ENCODE measurements at places on chromosomes 6 and 20. TPM values are rescaled to one million over a fixed set of nuclear protein-coding genes. Genes with fewer than 3 reads are reported as not detected.

Gene DAAM2
- polyA plus RNA-seq = not detected

Gene BTNL2
- not detected for polyA plus RNA-seq

Gene PEX6
- 21.2 TPM for polyA plus RNA-seq

Gene RNF217
- not detected for polyA plus RNA-seq

Gene BMP5
- polyA plus RNA-seq = not detected

Gene GATA5
- not detected for polyA plus RNA-seq

Gene PACRG
- 1.4 TPM for polyA plus RNA-seq

Gene SLC22A2
- not detected for polyA plus RNA-seq

DNA sequence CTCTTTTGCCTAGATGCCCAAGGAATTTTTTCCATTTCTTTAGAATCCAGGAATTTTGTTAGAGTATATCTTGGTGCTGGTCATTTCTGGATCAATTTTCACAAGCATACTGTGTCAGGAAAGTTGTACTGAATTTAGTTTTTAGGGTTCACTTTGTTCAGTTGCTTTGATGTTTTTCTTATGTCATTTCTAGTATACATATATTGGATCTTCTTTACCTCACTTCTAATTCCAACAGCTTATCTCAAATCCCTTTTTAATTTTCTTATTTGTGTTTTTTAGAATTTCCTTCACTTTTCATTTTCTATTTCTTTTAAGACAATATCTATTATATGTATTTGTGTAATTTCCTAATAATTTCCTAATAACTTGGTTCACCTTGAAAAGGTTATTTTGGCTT, 281.0 kb upstream of the AGPAT4 start:
- no peak for DNase-seq

- DNase-seq = no peak
These were observed 57.6 kb downstream of the MEP1A start for GRCh38 chr6:46850792-46851191.

GRCh38 chr6:136753624-136754023, 38.7 kb downstream of the MAP3K5 start:
- DNase-seq = peak; percentile 82

DNA sequence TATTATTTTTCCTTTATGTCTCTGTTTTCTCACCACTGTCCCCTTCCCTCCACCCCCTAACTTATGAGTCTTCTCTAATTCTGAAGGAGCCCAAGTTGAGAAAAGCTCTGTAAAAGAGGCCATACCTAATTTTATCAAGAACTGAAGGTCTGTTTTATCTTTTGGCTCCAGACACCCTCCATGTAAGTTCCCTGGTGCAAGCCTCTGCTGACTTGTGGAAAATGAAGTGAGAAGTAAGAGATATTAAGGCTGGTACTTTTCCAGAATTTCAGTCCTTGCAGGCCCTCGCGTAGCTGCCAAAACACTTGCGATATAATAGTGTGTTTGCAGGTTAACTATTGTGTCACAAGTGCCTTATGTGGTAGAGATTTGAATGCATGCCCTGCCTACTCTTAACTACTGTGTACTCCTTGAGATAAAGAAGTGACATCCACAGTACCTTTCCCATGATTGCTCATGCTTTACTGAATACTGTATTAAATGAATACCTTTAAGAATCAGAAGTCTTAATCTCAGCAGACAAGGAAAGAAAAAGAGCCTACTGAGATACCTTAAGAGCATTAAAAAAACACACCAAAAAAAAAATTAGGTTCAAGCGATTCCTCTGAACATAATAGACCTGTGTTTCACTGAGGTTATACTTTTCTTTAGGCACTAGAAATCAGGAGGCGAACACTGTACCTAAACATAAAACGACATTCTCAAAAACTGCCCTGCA, 143.6 kb upstream of the ZNF184 start:
- DNase-seq = no peak

DNA sequence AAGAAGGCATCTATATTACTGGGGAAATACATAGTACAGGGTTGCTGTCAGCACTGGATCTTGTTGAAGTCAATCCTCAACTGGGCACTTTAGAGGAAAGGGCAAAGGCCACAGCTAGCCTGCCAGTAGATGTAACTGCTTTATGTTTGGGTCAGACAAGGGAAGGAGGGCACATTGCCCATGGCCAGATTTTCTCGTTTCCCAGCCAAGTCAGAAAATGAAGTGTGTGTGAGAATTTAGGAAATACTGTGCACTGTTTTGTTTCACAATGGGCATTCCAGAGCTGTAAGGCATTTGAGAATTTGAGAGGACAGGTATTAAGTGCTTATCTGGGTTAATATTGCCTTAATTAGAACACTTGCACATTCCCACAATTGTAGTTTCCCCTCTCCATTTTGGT, 183.9 kb upstream of the MCHR2 start:
- no peak for DNase-seq

DNA sequence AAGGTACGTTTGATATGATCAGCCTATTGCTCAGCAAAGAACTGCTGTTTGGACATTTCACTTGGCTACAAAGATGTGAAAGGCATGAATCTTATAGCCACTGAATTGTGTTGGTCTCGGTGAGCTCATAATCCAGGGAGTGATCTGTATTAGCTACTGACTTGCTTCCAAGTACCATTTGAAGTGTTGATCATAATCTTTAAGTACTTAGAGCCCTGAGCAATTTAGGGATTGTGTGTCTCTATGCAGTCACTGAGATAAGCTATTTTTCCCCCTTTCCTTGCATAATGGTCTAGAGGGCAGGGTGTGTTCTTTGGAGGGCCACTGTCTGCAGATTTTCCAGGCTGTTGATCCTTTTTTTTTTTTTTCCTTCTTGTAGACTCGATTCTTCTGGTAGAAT, 393.6 kb downstream of the ESR1 start:
- DNase-seq = no peak

DNA sequence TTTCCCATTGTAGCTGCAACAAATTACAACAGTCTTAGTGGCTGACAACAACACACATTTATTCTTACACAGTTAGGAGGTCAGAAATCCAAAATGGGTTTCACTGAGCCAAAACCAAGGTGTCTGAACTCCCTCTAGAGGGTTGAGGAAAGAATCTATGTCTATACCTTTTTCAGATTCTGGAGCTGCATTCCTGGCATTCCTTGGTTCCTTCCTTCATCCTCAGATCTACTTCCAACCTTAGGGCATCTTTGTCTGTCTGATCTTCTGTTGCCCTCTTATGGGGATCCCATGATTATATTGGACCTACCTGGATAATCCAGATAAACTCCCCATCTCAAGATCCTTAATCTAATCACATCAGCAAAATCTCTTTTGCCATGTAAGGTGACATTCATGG, 540.9 kb upstream of the MAP3K7 start:
- no peak for DNase-seq

DNA sequence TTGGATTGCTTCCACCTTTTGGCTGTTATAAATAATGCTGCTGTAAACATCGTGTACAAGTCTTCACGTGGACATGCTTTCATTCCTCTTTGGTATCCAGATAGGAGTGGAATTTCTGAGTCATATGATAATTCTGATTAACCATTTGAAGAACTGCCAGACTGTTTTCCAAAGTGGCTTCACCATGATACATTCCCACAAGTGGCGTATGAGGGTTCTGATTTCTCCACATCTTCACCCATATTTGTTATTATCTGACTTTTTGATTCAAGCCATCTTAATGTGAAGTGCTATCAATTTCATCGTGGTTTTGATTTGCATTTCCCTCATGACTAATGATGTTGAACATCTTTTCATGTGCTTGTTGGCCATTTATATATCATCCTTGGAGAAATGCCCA, 2.9 kb upstream of the SNRPB start:
- DNase-seq = no peak

GRCh38 chr6:20797597-20797996, 263.3 kb downstream of the CDKAL1 start:
- no peak for DNase-seq

DNA sequence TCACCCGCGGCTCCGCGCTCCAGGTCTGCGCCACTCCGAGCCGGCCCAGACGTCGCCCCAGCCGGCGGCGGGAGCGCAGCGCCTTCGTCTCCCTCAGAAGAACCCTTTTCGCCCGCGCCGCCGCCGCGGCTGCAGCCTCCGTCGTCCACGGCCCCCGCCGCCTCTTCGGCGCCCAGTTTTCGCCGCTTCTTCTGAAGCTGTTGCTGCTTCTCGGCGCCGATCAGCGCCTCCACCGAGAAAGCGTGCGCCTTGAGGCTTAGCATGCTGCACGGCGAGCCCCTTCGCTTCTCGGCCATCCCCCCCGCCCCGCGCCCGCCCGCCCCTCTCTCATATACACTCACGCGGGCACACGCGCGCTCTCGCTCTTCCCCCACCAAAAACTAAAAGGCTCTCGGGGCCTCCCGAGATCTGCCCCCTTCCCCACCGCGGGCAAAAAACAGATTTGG, 489 bp downstream of the TBX18 start:
- DNase-seq = no peak

GRCh38 chr6:136979206-136979605, 57.1 kb downstream of the SLC35D3 start:
- no peak for DNase-seq

GRCh38 chr20:57480444-57481160, 44.3 kb downstream of the CTCFL start:
- DNase-seq = no peak

- DNase-seq = no peak
These were observed 3.2 kb upstream of the BPIFA2 start for GRCh38 chr20:33164763-33165095.

DNA sequence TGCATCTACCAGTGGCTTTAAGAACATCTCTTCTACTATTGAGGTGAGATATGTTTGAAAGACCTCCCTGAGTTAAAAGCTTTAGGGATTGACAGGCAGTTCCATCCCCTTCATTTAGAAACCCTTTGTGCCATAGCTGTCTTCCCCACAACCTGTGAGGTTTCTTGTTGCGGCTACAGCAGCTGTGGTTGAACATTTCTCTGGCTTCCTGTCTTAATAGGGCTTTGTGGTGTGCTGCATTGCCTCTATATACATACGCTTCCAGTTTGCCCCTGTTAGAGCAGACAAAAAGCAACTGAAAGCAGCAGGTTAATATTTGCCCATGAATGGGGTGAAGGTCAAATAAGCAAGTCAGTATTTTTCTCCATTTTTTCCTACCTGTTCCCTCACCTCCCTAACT, 210.2 kb downstream of the TMEM200A start:
- DNase-seq = peak; percentile 81
